ENCODE measurements at places on chromosomes 1 and 21.

GRCh38 chr1:179767996-179768395, 24.9 kb downstream of the FAM163A start:
- no peak for DNase-seq

DNA sequence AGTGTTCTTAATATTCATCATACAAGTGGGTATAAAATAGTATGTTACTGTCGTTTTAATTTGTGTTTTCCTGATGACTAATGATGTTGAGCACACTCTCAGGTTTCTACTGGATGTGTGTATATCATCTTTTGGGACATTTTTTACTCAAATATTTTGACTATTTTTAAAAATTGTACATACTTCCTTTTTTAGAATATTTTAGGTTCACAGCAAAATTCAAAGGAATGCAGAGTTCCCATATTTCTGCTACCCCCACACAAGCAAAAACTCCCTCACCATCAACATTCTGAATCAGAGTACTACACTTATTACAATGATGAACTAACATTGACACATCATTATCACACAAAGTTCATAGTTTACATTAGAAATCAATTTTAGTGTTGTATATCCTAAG, 114.5 kb downstream of the DPYD start:
- DNase-seq: no peak

DNA sequence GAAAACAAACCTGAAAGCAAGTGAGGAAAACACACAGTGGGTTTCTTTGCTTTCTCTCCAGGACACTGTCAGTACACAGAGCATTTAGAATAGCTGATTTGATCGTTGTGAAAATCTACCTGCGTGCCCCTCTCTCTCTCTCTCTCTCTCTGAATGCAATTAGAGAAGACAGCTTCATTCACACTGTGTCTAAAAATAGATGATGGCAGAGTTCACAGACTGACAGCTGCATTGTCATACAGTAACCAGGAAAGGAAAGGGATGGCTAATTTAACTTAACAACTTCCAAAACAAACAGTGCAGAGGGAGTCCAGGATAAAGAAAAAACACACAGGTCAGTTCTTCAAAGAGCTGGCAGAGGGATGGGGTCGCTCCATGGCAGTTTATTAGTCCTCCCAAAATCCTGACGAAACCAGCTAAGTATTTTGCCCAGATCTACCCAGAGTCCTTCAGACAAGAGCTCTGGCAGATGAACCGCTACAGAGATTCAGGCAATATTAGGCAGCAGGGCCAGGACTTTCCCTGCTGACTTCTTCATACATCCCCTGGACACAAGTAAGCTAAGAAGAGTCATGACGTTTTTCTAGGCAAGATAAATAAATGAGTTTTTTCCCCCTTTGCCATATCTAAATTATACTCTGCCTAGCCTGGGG, 58.9 kb downstream of the WLS start:
- DNase-seq: no peak

DNA sequence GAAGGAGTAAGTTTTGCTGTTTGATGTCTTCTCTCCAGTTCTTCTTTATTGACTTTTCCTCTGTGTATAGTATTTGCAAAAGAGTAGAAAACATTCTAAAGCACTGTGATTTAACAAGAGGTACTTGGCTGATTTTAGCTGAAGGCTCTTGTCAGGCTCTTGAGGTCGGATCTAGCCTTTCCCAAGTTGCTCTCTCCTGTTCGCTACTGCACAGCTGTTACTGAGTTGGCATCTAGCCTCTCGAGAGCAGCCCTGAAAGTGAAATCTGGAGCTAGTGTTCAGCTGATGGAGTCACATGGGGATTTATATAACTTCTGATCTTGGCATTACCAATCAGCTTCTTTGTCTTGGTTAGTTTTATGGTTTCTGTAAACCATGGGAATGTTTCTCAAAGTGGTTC, 193.1 kb downstream of the RYR2 start:
- DNase-seq: no peak

GRCh38 chr1:30286241-30286987, 437.0 kb downstream of the MATN1 start:
- no peak for DNase-seq

GRCh38 chr1:233627823-233628222, 13.9 kb downstream of the KCNK1 start:
- no peak for DNase-seq

DNA sequence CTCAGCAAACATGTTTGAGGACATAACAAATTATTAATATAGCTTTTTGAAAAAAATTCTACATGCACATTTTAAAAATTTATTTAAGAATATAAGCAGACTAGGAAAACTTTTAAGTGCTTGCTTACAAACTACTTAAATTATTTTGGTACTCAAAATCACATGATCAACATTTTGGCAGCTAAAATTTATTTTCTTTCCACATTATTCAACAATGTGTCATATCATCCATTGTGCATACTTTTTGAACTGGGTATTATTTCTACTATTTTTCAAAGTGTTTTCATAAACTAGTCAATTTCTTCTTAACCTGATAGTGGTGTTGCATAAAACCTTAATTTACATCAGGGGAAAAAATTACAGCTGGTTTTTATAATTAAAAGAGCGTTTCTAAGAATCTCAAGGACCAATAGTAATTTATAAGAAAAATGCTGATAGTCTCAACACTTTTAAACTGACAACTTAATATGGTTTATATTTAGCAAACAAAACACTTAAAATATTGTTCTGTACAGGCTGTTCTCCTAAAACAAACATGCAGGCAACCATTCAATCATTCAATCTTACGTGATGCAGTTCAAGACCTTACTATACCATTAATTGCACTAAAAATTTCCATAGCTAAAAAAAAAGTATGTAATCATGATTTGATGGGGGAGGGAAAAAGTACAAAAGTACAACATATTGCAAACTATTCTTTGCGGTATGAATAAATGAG, 105.0 kb downstream of the GPATCH2 start:
- DNase-seq: no peak

DNA sequence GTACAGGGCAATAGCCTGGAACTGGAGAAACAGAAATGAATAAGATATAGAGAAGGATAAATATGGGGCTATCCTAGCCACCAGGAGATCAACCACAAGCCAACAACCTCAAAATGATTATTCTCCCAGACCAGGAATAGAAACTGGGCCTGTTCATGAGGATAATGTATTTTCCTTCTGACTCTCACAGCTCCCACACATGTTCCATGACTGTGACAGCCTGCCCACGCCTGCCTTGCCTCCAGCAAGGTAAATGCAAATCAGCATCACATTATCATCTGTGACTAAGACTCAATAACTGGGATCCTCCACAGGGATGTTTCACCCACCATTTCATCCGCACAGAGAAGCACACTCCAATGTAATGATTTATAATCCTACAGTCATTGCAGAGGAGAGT, 3.3 kb downstream of the ENSA start:
- no peak for DNase-seq

- no peak for DNase-seq
Observed at GRCh38 chr21:31410499-31411131, 66.6 kb upstream of the TIAM1 start.
